ENCODE measurements at places on chromosomes 5 and 9.

DNA sequence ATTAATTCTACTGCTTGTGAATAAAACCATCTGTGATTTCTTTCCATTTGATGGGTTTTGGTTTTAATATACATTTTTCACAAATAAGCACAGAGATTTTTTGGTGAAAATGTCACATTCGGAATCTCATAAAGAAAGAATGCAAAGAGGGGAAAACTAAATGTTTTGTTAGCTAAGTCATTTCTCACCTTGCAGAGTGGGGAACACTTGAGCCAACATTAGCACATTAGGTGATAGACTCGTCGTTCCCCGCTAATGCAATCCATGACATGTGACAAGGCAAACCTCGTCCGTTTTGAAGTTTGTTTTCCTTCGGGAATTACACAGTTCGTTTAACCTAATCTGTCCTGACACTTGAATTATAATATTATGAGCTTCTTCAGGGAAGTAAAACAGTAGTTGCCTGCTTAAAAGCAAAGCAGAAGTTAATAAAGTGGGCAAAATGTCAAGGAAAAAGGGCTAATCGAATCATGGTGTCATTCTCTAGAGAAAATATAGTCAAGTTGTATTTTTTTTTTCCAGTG is 95.8 kb upstream of the LMX1B start:
- DNase-seq, result no peak

DNA sequence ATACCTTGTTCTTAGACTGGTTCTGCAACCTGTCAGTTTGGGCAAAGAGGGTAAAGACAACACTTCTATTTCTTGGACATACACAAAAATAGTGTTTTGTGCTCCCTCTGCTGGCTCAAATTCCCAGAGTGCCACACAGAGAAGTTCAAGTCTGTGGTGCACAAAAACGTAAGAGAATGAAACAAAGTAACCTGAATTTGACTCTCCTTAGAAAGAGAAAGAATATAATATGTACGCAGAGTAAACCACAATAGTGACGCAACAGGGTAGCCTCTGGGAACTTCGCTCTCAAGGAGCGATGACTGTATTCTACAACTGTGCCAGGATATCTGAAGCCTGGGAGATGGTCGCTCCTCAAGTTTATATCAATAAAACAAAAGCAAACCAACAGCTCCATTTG is 18.5 kb downstream of the DDX31 start:
- DNase-seq, result peak; percentile 49

- no peak for DNase-seq
Observed at GRCh38 chr5:124764992-124765611, 18.7 kb upstream of the ZNF608 start.

- DNase-seq, result no peak
Observed at GRCh38 chr5:168863021-168863420, 283.9 kb upstream of the PANK3 start.

DNA sequence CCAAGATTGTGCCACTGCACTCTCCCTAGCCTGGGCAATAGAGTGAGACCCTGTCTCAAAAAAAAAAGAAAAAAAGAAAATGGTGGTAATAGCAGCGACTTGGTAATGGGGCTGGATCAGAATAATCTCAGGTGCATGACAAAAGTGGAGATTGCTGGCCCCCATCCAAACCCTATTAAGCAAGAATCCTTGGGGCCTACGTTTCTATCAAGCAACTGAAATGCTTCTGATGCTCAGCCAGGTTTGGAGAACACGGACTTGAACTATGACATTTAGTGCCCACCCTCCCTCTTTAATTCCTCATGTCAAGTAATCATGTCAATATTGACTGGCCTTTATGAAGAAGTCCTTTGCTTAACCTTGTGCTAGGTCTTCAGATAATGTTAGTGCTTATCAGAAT is 6.6 kb downstream of the C5orf52 start:
- DNase-seq, result no peak

DNA sequence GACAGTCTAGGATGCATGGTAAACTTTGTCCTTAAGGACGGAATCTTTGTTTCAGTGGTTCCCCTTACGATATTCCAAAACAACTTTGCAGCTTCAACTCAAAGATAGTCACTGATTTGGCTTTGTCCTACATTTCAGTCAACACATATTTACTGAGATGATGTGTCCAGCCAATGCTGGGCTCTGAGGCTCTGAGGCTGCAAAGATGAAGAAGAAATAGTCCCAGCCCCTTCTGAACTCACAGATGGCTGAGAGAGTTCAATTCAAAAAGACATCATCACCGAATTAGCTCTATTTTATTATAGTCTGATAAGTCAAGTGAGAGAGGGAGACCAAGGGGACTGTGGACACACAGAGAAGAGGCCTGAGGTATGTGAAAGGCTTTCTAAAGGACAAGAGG is 544.0 kb downstream of the ACTL7B start:
- DNase-seq, result no peak
